Left lung (tissue), 14 donors: ENCODE measurements at places on chromosomes 11 and 22. TPM values are rescaled to one million over a fixed set of nuclear protein-coding genes. Genes with fewer than 3 reads are reported as not detected.

The BIK gene
- polyA plus RNA-seq = 0.78 TPM

The IRAG1 gene
- 16.3 TPM for polyA plus RNA-seq

The KRTAP5-10 gene
- polyA plus RNA-seq = not detected

The A4GALT gene
- polyA plus RNA-seq = 2.8 TPM

The COA4 gene
- 51.6 TPM for polyA plus RNA-seq

The SERPING1 gene
- 206 TPM for polyA plus RNA-seq
